ENCODE measurements at places on chromosomes 16 and 17.

DNA sequence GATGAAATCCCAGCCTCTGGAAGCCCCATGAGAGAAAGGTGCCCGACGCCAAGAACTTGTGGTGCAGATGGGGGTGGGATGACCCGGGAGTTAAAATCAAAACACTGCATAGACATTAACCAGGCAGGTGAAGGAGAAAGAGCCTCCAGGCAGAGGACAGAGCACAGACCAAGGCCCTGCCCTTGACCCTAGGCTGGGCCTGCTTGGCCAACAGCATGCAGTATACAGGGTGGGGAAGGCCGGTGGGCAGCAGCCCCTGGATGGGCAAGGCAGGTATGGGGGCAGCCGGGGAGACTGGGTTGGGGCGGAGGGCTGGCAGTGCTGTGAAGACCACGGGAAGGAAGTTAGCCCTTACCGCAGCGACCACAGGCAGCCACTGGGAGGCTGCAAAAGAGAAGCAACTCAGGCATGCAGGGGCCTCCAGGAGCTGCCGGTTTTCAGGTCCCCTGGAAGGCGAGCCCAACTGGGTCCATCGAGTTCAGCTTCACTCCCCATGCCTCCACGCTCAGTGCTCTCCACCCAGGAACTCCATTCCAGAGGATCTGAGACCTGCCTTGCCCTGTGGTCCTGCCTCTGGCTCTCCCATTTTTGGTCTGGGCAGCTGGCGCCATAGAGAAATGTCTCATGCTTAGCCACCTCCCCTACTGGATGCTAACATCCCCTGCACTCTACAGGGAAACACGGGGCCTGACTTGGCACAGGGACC lies 81.2 kb downstream of the C16orf95 start:
- no peaks in the 10 kb centered on the region for H3K36me3 ChIP-seq
- no peak for DNase-seq

- H3K27ac ChIP-seq: no peak overlapping the region
- DNase-seq: no peak
- no peaks in the 10 kb centered on the region for H3K36me3 ChIP-seq
- H3K27me3 ChIP-seq: peaks cover 2% of the 10 kb centered on the region
- H3K4me1 ChIP-seq: no peaks in the 10 kb centered on the region
Measured at GRCh38 chr17:14318918-14319205, 18.0 kb downstream of the HS3ST3B1 start.

DNA sequence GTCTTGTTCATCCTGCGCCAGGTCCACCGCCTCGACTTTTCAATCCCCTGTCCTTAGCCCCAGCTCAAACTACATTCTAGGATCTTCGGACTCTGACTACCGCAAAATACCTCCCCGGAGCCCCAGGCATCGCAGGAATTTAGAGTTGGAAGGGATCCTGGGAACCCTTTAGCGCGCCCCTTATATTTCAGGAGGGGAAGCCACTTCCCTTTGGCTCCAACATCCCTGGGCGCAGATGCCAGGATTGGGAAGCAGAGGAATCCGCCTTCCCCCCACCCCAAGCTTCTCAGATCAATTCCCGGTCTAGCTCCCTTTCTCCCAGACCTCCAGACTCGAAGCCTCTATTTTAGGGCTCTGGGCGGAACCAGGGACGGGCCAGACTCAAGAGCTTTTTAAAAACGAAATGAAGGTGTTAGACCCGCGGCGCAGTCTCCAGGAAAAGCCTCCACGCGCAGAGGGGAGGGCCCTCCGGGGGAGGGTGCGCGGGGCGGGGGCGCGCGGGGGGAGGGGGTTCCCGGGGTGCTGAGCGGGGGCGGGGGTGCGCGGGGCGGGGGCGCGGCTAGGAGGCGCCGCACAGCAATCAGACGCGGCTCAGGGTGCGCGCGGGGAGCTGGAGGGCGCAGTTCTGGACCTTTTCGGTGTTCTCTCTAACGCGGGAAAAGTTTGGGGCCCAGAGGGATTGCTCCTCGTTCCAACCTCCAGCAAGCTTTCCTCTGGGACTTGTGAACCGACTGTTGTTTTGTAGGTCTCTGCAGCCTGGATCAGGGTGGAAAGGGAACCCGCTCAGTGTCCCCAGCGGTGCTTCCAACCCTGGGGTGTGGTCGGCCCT lies 1.6 kb downstream of the AHSP start:
- H3K27ac ChIP-seq: no peak overlapping the region
- H3K27me3 ChIP-seq: peaks cover 4% of the 10 kb centered on the region
- H3K4me1 ChIP-seq: no peaks in the 10 kb centered on the region
- H3K4me3 ChIP-seq: peak overlapping the region; percentile 39
- H3K36me3 ChIP-seq: no peaks in the 10 kb centered on the region

GRCh38 chr16:1444730-1445517 lies 568 bp upstream of the CCDC154 start:
- H3K27ac ChIP-seq: no peak overlapping the region
- H3K36me3 ChIP-seq: peaks cover 5% of the 10 kb centered on the region
- no peak for DNase-seq
- H3K4me3 ChIP-seq: no peak overlapping the region
- H3K27me3 ChIP-seq: no peaks in the 10 kb centered on the region

DNA sequence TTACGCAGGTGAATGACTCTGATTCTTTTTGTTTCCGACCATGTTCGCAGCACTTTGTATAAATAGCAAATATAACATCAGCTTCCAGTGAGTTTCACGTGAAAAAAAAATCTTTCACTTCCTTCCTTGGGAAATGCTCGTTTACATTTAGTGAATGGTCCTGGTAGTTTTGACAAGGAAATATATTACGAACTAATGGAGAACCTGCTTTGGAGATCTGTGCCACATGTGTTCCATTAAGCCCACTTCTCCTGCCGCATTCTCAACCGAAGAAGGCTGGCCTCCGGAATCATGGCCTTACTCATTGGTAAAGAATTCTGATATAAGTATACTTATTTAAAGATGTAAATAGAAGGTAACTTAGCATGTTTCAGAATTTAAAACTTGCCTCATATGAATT lies 3.6 kb downstream of the CRAMP1 start:
- H3K27ac ChIP-seq: no peak overlapping the region
- H3K27me3 ChIP-seq: no peaks in the 10 kb centered on the region
- H3K4me3 ChIP-seq: peak overlapping the region; percentile 54

GRCh38 chr17:31538080-31538762 lies 146.7 kb downstream of the RAB11FIP4 start:
- H3K4me3 ChIP-seq: no peak overlapping the region
- H3K36me3 ChIP-seq: no peaks in the 10 kb centered on the region
- peaks cover 16% of the 10 kb centered on the region for H3K4me1 ChIP-seq
- peak overlapping the region; percentile 23 for H3K27ac ChIP-seq
- DNase-seq: peak; percentile 71

- H3K27me3 ChIP-seq: no peaks in the 10 kb centered on the region
- H3K4me3 ChIP-seq: no peak overlapping the region
- H3K27ac ChIP-seq: no peak overlapping the region
- no peak for DNase-seq
- H3K36me3 ChIP-seq: peaks cover 36% of the 10 kb centered on the region
Measured at GRCh38 chr17:81913394-81914102, 2.3 kb upstream of the PCYT2 start.

GRCh38 chr17:497241-498034 lies 144.8 kb upstream of the RPH3AL start:
- H3K27me3 ChIP-seq: no peaks in the 10 kb centered on the region
- H3K4me1 ChIP-seq: no peaks in the 10 kb centered on the region
- H3K27ac ChIP-seq: no peak overlapping the region
- H3K4me3 ChIP-seq: no peak overlapping the region

DNA sequence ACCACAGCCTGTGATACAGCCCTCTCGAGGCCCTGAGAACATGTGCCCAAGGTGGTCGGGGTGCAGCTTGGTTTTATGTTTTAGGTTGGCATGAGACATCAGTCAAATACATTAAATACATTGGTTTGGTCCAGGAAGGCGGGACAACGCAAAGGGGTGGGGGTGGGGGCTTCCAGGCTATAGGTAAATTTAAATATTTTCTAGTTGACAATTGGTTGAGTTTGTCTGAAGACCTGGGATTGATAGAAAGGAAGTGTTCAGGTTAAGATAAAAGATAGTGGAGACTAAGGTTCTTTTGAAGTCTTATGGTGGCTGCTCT lies 1.2 kb upstream of the ZKSCAN2 start:
- H3K4me1 ChIP-seq: peaks cover 8% of the 10 kb centered on the region
- DNase-seq: no peak
- H3K27me3 ChIP-seq: no peaks in the 10 kb centered on the region
- H3K4me3 ChIP-seq: peak overlapping the region; percentile 76
- H3K27ac ChIP-seq: no peak overlapping the region

DNA sequence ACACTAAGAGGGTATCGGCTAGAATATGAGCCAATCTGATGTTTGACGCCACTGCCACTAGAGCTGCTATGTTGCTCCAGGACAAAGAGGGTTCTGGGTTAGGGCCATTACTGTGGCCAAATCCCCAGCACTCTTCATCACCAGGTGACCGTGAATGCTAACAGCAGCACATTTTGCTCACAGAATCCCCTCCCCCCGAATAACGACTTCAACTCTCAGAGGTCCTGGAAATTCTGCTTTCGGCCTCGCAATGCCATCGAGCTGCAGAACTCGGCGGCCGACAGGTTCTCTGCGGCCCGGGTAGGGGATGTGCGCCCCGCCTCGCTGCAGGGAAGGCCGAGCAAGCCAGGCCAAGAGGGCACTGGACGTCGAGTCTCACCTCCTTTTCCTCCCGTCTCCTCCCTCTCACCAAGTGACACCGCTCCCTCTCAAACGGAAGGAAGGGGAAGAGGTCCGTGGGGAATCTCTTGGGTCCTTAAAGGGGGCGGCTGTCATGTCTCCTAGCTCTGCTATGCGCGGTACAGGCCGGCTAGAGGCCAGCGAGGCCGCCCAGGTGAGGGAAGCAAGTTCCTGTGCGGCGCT lies 31.9 kb downstream of the CDK5R1 start:
- H3K27ac ChIP-seq: no peak overlapping the region
- H3K4me1 ChIP-seq: peaks cover 8% of the 10 kb centered on the region
- H3K27me3 ChIP-seq: no peaks in the 10 kb centered on the region
- no peak for DNase-seq
- H3K4me3 ChIP-seq: peak overlapping the region; percentile 48
- H3K36me3 ChIP-seq: no peaks in the 10 kb centered on the region

DNA sequence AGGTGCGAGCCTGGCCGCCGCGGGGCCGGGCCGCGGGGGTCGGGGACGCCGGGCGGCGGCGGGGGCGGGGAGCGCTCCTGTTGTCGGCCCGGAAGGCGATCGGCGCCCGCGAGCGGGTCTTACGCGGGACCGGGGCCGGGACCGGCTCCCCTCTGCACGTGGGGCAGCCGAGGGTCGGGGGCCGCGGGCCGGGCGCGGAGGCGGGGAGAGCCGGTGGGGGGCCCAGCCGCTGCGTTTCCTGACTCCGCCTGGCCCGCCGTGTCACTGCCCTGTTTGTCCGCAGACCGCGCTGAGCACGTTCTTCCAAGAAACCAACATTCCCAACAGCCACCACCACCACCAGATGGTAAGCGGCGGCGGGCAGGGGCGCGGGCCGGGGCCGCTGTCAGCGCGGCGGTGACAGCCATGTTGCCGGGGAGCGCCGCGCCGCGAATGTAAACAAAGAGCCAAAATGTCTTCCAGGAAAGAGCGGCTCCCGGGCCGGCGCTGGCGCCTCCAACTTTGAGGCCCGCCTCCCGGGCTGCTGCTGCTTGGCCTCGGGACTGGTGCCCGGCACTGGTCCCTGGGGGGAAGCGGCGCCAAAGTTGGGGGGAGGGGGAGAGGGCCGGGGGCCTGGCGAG lies 586 bp downstream of the UBALD2 start:
- H3K4me1 ChIP-seq: peaks cover 46% of the 10 kb centered on the region
- H3K27me3 ChIP-seq: no peaks in the 10 kb centered on the region
- H3K4me3 ChIP-seq: peak overlapping the region; percentile 87
- peak; percentile 94 for DNase-seq
- no peaks in the 10 kb centered on the region for H3K36me3 ChIP-seq

DNA sequence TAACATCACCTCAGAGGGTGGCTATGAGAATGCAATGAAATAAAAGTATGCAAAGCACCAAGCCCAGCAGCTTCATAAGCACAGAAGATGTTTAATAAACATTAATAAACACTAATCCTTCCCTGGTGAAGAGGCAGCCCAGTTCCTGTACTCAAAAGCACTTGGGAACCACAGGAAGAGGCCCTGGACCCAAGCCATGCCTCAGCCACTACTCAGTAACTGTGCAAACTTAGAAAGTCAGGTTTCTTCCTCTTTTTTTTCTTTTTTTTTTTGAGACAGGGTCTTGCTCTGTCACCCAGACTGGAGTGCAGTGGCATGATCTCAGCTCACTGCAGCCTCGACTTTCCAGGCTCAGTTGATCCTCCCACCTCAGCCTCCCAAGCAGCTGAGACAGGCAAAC lies 5.3 kb downstream of the ARHGAP17 start:
- no peaks in the 10 kb centered on the region for H3K4me1 ChIP-seq
- no peak overlapping the region for H3K4me3 ChIP-seq
- H3K36me3 ChIP-seq: no peaks in the 10 kb centered on the region

- no peak overlapping the region for H3K27ac ChIP-seq
- no peak for DNase-seq
- H3K4me1 ChIP-seq: no peaks in the 10 kb centered on the region
Measured at GRCh38 chr16:24409045-24409444, 130.3 kb upstream of the RBBP6 start.

DNA sequence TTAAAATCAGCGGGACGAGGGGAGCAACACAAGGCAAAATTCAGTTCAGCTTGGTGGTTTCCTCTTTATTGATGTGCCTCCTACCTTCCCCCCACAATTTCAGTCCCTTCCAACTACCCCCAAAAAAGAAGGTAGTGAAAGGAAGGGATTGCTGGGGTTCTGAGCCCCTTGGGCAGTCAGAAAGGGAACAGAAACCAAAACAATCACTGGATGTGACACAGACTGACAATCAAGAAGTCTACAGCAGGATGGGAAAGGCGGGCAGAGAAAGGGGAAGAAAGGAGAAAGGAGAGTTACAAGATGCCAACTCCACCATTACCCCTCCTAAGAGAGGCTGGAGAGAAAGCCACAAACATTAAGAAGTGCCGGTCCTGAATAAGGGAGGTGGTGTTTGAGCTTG lies 1.1 kb upstream of the PHF23 start:
- DNase-seq: no peak
- H3K4me3 ChIP-seq: peak overlapping the region; percentile 35
- H3K27me3 ChIP-seq: no peaks in the 10 kb centered on the region
- peaks cover 20% of the 10 kb centered on the region for H3K4me1 ChIP-seq

- H3K27me3 ChIP-seq: no peaks in the 10 kb centered on the region
- H3K27ac ChIP-seq: no peak overlapping the region
- DNase-seq: no peak
- H3K36me3 ChIP-seq: no peaks in the 10 kb centered on the region
Measured at GRCh38 chr17:32527146-32527545, 40.4 kb downstream of the CDK5R1 start.

DNA sequence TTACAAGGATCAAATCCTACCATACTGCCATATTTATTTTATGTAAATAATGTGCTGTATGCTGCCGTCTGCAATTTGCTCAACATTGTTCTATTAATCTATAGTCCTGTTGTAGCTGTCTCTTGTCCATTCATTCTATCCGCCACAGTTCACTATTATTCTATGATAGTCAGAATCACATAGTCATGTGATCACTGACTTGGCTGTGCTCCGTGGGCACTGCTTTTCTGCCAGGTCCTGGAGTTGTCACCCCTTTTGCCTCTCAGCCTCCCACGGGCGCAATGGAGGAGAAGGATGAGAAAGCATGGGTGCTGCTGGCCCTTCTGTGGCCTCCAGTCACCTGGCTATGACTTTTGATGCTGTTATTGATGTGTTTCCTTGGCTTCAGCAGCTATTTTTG lies 37.3 kb upstream of the ANKFY1 start:
- no peak overlapping the region for H3K27ac ChIP-seq
- peaks cover 5% of the 10 kb centered on the region for H3K36me3 ChIP-seq
- no peak for DNase-seq
- no peaks in the 10 kb centered on the region for H3K27me3 ChIP-seq
- H3K4me3 ChIP-seq: no peak overlapping the region
